ENCODE measurements at places on chromosomes 2 and 18.
A peak's percentile ranks its signal among the peaks of the same experiment; 100 is the strongest.

DNA sequence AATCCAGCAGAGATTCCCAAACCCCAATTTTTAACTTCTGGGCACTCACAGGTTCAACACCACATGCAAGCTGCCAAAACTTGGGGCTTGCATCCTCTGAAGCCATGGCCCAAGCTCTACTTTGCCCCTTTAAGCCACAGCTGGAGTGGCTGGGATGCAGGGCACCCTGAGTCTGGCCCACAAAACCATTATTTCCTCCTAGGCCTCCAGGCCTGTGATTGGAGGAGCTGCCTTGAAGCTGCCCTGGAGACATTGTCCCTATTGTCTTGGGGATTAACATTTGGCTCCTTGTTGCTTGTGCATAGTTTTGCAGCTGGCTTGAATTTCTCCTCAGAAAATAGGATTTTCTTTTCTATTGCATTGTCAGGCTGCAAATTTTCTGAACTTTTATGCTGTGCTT is 109.8 kb upstream of the RPRM start:
- DNase-seq, result no peak

DNA sequence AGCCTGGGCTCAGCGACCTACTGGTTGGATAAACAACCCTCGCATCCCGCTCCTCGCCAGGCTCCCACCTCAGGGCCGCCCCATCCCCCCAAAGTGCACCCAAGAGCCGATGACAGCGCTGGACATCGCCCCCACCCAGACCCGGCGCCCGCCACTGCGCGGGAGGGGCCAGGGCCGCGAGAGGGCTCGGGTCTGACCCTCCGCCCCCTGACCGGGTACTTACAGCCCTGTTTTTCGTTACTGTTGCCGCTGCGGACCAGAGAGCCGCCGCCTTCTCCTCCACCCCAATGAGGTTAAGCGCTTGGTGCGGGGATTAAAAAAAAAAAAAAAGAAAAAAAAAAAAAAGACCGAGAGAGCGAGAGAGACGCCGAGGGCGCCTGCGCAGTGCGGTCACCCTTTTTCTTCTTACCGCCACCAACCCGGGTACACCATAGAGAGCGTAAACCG is at the start of gene CLASP1:
Gene CLASP1, minus strand, starts transcription at position 314 of the 447 bp plus-strand sequence. CDS start 43,567 bp downstream, outside the sequence.
- no peak for DNase-seq

DNA sequence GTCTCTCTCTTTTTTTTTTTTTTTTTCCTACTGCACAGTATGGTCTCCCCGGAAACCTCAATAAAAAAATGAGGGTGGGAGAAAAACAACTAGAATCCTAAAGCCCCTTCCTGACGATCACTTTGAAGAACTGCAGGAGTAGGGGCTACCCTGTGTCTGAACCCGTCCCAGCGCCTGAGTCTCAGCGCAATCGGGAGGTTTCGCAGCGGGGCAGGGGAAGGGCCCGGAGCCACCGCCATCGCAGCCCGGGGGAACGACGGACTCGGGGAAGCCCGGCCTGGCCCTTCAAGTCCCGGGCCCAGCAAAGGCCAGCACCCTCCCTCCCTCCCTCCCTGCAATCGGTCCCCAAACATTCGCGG is 411 bp downstream of the NARS1 start:
- no peak for DNase-seq

- peak; percentile 19 for DNase-seq
Measured at GRCh38 chr2:98909317-98910211, 26.5 kb downstream of the CRACDL start.

DNA sequence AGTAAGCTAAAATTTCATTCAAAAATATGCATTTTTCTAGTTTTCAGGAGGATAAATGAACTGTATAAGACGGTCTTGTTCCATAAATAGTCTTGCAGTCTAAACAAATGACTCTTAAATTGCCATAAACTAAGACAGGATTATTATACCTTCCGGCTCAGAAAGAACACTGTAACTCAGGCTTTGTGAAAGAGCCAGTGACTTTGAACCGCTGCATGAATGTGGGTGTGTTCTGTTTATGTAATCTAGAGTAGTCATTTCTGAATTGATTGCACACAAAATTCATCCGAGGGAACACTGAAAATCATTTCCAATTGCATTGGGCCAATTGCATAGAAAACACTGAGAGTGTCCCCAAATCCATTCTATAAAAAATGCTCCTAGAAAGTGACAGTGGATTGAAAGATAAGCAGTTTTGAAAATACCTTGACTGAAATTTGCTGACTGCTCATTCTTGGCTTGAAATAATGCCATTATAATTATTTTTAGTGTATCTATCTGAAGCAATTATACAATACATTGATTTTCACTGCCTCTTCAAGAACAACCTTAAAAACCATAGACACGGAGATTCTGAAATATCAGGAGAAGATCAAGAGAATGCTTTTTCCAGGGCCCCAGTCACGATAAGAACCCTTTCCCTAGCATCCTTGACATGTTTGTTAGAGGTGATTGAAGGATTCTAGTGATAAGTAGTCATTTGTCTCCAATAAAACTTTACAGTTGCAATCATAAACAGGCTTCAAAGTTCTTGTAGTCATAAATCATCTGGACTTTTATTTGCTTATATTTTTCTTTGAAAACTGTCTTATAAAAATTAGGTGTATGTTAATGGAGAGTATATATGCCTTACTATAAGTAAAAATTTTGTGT is 55.4 kb downstream of the CNTNAP5 start:
- DNase-seq, result no peak

DNA sequence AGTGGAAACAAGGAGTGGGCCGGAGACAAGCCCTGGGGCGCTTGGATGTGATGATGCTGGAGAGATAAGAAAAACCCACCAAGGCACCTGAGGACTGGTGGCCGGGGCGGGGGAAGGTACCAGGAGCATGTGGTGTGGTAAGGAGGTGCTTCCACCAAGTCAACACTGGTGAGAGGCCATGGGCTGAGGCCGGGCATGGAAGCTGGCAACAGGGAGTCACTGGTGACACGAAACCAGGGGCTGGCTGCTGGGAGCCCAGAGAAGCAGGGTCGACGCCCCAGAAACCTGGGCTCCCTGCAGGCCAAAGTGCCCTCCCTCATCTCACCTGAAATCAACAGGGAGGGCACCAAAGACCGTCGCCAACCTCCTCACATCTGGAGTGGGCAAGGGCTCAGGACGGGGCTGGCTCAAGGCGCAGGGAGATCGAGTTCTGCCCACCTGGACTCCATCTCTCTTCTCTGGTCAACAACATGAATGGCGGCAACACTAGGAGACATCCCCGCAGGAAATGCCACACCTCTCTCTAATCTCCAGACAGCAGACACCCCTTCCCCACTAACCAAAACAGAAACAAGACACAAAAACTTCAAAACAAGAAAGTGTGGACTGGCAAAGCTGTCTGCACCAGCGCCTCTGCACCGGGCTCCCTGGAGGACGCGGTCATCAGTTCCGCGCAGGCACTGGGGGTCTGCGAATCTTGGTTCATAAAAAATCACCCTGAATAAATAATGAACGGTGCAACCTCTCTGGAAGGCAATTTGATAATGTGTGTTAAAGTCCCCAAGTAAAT is 185.5 kb downstream of the HDAC4 start:
- no peak for DNase-seq

DNA sequence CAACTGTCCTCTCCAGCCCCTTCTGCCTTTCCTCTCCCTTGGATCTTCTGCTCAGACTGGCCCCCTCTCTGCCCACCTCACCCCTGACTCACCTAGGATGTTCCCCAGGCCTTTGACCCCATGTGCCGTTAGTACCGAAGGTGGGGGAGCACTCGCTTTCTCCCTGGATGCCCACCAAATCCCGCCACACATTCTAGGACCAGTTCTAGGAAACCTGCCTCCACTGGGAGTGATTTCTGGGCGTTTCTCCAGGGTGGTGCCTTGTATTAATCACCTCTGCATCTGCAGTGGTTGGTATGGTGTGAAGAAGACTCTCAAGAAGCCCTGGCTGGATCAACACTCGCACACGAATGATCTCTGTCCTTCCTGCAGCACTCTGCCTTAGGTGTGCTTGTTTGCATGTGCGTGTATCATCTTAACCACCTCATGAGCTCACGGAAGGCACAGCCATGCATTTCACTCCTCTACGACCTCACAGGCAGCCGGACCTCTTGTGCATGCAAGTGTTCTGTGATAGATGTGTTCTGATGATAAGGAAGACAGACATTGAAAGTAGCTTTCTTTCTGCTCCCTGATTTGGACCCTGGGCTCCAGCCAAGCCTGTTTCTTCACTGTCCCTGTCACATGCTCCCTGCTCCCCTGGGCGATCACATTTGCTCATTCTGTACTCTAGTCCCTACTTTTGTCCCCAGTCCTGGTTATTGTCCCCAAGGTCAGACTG is 69.4 kb downstream of the LIPG start:
- DNase-seq, result no peak

DNA sequence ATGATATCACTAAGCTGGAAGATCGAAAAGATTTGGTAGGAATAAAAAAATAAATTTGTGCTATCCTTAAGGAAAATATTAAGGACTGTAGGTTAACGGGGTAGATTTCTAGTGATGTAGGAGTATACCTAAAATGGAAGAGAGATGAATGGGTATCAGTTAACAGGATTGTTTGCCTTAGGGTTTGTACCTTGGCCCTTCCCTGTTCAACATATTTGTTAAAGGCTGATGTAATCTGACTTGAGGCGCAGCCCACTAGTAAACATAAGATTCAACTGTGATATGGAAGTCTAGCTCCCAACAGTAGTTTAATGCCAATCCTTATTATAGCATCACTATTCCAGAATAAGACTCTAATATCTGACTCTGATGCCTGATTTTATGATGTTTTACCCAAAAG is 685.2 kb downstream of the DCC start:
- DNase-seq, result no peak
